Aorta (tissue), 5 donors: ENCODE measurements at places on chromosomes 5 and 9. TPM values are rescaled to one million over a fixed set of nuclear protein-coding genes. Genes with fewer than 3 reads are reported as not detected.

DNA sequence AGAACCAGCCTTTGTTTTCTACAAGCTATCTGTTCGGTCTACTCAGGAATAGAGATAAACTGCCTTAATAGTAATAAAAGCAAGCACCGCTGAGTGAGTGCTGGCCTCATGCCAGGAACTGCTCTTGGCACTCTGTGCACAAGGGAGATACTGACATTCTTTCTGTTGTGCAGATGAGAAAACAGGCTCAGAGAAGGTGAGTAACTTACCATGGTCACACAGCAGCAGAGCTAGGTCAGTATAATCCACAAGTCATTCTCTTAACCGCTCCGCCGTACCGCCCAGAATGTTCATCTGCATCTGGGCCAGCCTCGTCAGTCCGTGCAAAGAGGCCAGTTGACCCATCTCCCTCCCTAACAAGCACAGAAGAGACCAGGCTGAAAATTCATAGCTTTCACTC, 27.4 kb downstream of the QRFP start:
- no peaks in the 10 kb centered on the region for H3K27me3 ChIP-seq
- H3K27ac ChIP-seq: no peak overlapping the region
- no peak for DNase-seq
- H3K4me1 ChIP-seq: no peaks in the 10 kb centered on the region
- H3K4me3 ChIP-seq: no peak overlapping the region
- peaks cover 3% of the 10 kb centered on the region for H3K36me3 ChIP-seq

GRCh38 chr9:5518171-5518936, 8.0 kb downstream of the PDCD1LG2 start:
- DNase-seq: no peak
- no peak overlapping the region for H3K4me3 ChIP-seq
- H3K4me1 ChIP-seq: peaks cover 3% of the 10 kb centered on the region
- no peaks in the 10 kb centered on the region for H3K36me3 ChIP-seq

DNA sequence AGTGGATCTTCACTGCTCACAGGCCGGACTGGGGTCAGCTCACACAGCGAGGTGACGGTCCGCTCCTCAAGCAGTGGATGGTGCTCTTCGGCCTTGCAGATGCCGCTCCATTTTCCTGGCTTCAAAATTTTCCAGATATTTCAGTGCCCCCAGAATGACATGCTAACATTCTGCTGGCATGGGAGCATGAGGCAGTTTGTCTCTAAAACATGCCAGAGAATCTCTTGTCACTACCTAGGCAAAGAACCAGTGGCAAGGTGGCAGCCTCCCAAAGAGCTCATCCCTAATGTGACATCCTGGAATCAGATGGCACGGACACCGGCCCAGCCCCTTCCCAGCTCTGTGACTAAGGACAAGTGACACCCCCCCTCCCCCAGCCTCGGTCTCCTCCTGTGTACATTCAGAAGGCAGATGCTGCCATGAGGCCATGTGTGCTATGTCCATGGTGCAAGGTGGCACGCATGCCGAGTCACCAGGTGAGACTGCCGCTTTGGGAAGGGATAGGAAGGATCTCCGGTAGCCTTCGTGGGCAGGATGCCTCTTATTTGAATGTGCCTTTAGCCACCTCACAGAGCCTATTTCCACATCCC, 2.7 kb downstream of the S1PR3 start:
- H3K36me3 ChIP-seq: no peaks in the 10 kb centered on the region
- no peak for DNase-seq
- H3K27me3 ChIP-seq: no peaks in the 10 kb centered on the region
- H3K27ac ChIP-seq: peak overlapping the region; percentile 7
- H3K4me1 ChIP-seq: no peaks in the 10 kb centered on the region
- H3K4me3 ChIP-seq: peak overlapping the region; percentile 94

GRCh38 chr5:96014395-96014794, 52.7 kb upstream of the ELL2 start:
- DNase-seq: no peak
- no peaks in the 10 kb centered on the region for H3K4me1 ChIP-seq
- H3K36me3 ChIP-seq: no peaks in the 10 kb centered on the region
- no peak overlapping the region for H3K4me3 ChIP-seq

The MEIKIN gene
- total RNA-seq: 3.4 TPM

The PPP3R2 gene
- not detected for total RNA-seq

DNA sequence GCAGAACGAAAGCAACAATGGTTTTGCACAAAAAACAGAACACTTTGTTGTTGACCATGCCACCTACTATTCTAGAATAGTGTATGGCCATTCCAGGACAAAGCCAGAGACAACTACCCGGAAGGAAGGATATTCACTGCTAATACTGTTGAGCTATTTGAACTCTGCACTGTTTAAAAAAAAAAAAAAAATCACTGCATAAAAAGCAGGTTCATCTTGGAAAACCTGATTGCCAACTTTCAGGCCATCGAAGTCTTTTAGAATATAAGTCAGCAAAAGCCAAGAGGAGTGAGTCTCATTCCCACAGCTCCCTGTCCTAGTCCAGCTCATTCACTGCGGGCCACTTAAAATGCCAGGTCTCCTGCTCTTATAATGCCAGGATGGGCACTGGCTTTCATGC, 4.0 kb downstream of the ENC1 start:
- no peak overlapping the region for H3K27ac ChIP-seq
- no peaks in the 10 kb centered on the region for H3K27me3 ChIP-seq
- H3K4me1 ChIP-seq: no peaks in the 10 kb centered on the region
- H3K4me3 ChIP-seq: no peak overlapping the region
- DNase-seq: no peak

- H3K4me3 ChIP-seq: no peak overlapping the region
- H3K27ac ChIP-seq: no peak overlapping the region
- peak; percentile 74 for DNase-seq
- no peaks in the 10 kb centered on the region for H3K36me3 ChIP-seq
Observed at GRCh38 chr9:134619983-134620661, 21.5 kb upstream of the COL5A1 start.

DNA sequence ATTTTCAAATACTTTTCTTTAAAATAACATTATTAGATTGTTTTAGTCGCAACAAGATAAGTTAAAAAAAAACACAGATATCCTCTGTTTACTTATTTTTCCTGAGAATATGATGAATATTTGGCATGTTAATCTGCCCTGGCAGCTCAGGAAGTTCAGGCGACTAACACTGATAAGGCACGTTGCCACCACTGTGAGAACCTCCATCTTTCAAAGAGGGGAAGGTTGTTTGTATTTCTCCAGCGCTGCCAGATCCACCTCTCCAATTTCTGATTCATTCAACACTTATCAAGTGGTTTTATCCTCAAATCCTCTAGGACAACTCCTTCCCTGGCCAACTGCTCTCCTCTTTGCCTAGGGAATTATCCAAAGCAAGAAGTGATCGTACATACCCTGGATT, 21.8 kb downstream of the CTNNAL1 start:
- H3K4me1 ChIP-seq: peaks cover 2% of the 10 kb centered on the region
- no peaks in the 10 kb centered on the region for H3K27me3 ChIP-seq
- DNase-seq: no peak
- H3K36me3 ChIP-seq: no peaks in the 10 kb centered on the region
- no peak overlapping the region for H3K4me3 ChIP-seq

The PCDHA6 gene
- 0.36 TPM for total RNA-seq

The SH3GL2 gene
- not detected for total RNA-seq

DNA sequence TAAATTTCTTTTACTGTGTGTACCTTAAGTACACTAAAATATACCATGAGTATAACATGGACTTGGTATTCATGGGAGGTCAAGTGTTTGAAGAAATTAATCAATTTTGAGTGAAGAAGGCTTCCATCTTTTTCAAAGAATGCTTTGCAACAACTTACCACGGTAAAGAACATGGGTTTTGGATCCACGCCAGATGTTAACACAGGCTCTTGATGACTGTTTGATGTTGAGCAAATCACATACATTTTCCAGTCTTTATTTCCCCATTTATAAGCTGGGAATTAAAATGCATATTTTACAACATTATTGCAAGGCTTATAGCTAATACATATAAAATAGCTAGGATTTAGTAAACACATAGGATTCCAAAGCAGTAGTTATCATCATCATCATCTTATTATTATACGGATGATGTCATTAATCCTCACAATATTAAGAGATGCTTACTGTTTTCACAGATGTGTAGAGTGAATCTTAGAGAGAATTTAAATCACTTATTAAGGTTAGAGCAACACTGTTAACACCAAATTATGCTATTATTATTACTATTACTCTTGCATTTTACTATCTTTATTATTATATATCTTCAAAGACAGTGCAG, 362.0 kb downstream of the PRELID2 start:
- no peaks in the 10 kb centered on the region for H3K36me3 ChIP-seq
- no peak for DNase-seq
- H3K4me1 ChIP-seq: no peaks in the 10 kb centered on the region
- no peak overlapping the region for H3K4me3 ChIP-seq

- no peak overlapping the region for H3K4me3 ChIP-seq
- peaks cover 5% of the 10 kb centered on the region for H3K36me3 ChIP-seq
- peak; percentile 63 for DNase-seq
- H3K27ac ChIP-seq: no peak overlapping the region
Observed at GRCh38 chr5:134541736-134542376, 16.4 kb downstream of the JADE2 start.

The ACTBL2 gene
- total RNA-seq: not detected

The C5orf58 gene
- total RNA-seq: not detected

DNA sequence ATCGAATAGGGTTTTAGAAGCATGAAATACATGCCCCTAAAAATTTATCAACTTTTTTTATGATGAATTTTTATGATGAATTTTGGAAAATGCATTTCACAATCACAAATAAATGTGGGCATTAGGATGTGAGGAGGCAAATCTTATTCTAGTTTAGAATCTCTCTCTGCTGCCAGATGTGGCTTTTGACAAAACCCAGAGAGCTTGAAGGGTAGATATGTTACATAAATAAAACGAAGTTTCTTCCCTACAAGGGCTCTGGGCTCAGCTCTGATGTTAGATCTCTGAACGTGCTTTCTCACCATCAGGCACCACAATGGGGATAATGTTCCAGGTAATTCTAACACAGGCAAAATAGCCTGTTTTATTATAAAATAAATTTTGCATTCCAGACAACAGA, 102.3 kb upstream of the ADAMTSL1 start:
- H3K36me3 ChIP-seq: no peaks in the 10 kb centered on the region
- no peak overlapping the region for H3K27ac ChIP-seq
- no peak for DNase-seq

DNA sequence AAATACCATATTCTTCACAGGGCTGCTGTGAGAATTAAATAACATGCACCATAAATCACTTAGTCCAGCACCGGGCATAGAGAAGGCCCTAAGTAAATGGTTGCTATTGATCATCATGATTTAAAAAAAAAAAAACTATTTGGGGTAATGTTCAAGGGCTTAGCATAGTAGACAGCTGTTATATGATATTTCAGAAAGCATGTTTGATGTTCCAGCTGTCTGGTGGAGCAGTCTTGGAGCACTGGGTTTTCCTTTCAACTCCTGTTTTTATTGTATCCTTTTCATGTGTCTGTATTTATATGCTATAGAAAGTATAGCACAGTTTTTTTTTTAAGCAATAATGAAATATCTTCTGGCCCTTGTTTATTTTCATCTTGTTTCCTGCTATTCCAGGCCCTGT, 28.0 kb upstream of the TOMM5 start:
- no peak overlapping the region for H3K4me3 ChIP-seq
- H3K27ac ChIP-seq: no peak overlapping the region
- H3K27me3 ChIP-seq: no peaks in the 10 kb centered on the region
- DNase-seq: no peak
